ENCODE measurements at places on chromosomes 5 and 9.

DNA sequence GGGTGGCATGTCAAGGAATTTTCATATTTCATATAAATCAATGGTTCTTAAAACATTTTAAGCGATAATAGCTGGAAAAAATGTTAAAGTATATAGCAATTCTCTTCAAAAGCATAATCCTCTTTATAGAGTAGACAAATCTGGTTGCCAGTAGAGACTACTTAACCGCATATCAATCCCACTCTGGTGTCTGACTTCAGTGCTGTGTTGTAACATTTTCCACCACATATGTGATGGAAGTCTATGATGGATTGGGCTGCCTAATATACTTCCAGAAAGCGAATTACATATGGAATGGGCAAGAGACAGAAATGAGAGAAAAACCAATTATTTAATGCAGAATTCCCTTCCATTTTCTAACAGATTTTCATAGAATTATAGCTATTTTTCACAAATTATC, 54.3 kb downstream of the FBN2 start:
- no peak for DNase-seq

DNA sequence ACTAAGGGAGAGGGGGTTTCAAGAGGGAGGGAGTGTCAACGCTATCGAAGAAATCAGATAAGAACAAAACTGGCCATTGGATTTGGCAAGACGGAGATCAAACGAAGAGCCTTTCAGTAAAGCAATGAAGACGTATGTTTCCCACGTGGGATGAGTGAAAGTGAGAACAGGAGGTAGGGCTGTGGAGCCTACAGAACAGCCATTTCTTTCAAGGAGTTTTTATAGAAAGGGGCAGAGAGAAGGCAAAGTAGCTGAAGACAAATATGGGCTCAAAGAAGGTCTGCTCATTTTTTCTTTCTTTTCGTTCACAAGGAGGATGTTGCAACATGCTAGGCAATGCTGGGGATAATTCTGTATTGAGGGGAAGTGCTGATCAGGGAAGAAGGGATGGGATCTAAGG, 98.3 kb downstream of the SUSD1 start:
- no peak for DNase-seq

DNA sequence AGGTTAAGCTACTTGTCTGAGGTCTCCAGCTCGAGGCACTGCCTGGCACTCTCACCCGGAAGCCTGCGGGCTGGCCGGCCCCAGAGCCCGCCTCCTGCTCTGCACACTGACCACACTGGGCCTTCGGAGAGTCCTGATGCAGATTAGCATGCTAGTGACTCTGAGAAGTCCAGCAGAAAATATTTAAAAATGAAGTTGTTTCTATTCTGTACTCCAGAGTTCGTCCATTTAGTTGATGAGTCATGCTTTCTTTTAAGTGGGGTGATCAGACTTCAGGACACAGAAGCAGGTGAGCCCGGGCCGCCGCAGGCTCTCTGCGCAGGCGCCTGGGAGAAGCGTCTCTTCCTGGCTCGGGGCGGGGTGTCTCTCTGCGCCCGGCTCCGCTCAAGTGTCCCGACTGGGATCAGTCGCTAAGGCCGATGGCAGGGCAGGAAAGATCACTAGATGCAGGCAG, 32.5 kb downstream of the FAM240B start:
- no peak for DNase-seq

GRCh38 chr5:175711031-175711430, 53.2 kb downstream of the HRH2 start:
- DNase-seq = no peak

- DNase-seq = no peak
Measured at GRCh38 chr5:67178085-67178484, 18.5 kb downstream of the CD180 start.

DNA sequence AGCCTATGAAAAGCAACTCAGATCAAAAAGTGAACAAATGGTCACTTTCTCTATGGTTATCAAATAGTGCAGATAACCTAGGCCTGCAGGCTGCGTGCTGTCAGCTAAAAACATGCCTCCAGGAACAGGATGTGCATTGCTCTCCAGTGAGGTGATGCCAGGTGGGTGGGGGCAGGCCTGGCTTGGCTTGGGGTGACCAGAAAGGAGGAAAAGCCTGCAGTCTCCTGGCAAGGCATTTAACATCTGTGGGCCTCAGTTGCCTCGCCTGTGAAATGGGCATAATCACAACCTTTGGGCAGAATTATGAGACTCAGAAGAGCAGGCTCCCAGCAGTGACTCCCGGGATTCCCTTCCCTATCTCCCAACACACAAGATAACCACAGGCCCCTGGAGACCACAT, 135.9 kb downstream of the COL23A1 start:
- DNase-seq = no peak

DNA sequence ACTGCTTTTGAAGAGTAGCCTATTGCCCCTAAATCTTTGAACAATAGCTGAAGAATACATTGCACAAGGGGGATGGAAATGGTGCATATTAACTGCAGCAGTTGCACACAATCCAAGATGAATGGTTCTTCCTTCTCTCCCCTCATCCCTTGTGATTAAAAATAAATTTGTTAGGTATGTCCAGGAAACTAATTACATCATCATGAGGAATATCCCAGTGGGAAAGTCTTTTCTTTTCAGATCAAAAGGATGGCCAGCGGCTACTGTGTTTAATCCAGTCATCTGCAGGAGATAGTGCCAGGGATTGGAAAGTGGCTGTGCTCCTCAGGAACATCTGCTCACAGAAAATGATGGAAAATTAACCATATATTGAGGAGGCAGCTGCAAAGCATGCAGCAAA, 508.4 kb upstream of the SEMA6A start:
- DNase-seq = no peak

DNA sequence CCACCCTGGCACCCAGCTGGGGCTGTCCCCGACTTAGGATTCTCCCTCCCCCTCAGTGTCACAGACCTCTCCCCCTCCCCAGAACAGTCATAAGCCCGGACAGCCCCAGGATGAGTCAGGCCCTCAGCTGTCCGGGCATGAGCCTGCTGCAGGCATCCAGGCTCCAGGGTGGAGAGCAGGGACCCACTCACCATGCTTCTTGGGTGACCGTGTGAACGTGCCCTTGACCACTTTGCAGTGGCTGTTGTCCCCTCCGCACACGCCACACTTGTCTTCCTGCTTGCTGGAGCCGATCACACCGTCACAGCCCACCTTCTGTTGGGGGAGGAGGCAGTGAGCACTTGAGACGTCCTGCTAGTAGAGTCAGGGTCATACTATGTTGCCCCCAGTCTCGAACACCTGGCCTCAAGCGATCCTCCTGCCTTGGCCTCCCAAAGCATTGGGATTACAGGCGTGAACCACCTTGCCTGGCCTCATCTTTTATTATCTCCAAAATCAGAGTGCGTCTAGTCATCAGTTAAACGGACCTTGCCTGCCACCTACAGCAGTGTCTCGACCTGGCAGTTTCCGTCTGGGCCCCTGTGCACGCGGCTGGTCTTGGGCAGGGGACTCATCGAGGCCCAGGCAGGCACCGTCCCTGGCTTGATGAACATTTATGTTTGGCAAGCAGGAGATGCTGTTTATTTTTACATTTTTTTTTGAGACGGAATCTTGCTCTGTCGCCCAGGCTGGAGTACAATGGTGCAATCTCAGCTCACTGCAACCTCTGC, 72.6 kb downstream of the ZNF354C start:
- DNase-seq = no peak

GRCh38 chr5:132528021-132528420, 15.3 kb downstream of the IL5 start:
- DNase-seq = no peak

GRCh38 chr5:65142511-65143011, 339.2 kb downstream of the ADAMTS6 start:
- DNase-seq = no peak

GRCh38 chr9:22529426-22530199, 83.0 kb downstream of the DMRTA1 start:
- DNase-seq = no peak

- no peak for DNase-seq
Measured at GRCh38 chr5:132221781-132222648, 5.6 kb downstream of the P4HA2 start.

- DNase-seq = no peak
Measured at GRCh38 chr9:91422758-91423711, 597 bp downstream of the NFIL3 start.

DNA sequence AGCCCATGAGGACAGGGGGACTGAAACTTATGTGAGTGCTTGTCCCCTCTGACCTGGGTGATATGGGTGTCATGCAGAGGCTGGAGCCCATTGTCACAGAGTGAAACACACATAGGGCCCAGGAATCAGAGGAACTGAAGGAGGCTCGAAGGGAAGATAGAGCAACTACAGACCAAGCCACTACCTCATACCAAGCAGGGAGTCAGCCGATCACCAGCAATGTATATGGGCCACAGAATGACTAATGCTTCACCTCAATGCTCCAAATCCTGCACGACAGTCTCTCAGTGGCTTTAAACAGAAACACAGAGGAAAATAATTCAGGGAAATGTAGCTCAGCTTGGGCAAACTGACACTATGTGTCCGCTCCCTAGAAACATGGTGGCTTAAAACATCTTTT, 8.9 kb upstream of the FBXW11 start:
- DNase-seq = no peak

GRCh38 chr5:126987271-126987899, 43.0 kb downstream of the MARCHF3 start:
- no peak for DNase-seq

DNA sequence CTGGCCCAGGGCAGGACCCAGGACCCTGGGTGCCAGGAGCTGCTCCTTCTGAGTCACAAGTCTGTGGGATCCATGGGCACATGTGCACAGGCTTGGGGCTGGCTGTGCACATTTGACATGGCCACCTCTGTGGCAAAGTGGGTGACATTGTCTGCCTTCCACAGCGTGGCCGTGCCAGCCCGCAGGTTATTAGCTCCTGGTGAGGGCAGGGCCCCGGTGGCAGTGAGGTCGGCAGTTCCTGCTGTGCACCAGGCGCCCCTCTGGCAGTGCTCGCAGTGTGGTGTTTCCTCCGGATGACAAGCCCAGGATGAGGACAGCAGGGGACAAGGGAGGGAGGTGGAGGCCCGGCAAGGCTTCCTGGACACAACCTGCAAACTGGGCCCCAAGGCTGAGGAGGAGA, 60.5 kb downstream of the OLFM1 start:
- no peak for DNase-seq

GRCh38 chr5:121380066-121380465, 471.6 kb upstream of the FTMT start:
- no peak for DNase-seq

- no peak for DNase-seq
Measured at GRCh38 chr9:133188006-133188842, 20.8 kb downstream of the OBP2B start.

DNA sequence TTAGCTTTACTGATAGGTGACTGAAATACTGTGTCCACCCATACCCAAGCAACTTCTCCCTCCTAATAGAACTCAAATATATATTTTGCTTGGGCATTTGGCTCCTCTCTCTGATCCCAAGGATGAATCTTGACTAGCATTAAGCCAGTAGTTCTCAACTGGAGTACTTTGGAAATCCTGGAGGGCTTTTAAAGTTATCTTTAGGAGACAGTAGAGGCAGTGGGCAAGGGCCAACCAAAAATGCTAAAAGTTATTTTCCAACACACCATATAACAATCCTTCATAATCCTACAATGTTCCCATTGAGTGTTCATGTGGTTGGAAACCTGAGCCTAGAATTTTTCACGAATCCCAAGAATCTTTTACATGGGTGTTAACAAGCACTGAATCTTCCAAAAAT, 11.1 kb upstream of the ETF1 start:
- DNase-seq = no peak

GRCh38 chr5:92106808-92107207, 723.7 kb upstream of the ARRDC3 start:
- DNase-seq = no peak

DNA sequence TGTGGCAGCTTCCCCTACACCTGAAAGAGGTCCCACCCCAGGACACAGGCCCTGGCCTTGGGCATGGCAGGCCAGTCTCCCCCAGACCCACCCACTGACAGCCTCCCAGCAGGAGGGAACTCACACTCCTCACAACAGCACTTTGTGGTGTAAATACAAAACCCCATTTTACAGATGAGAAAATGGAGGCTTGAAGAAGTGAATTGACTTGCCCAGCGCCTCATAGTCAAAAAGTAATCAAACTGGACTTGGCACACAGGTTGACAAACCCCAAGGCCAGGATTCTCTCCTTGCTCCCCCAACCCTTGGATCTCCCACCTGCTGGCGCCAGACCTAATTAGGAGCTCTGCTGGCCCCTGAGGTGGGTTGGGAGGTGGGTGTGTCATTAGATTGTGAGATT, 29.2 kb upstream of the NEK6 start:
- no peak for DNase-seq

GRCh38 chr5:24103451-24104023, 541.2 kb downstream of the CDH10 start:
- DNase-seq = no peak
